ENCODE measurements at places on chromosomes 16 and 17. TPM values are rescaled to one million over a fixed set of nuclear protein-coding genes. Genes with fewer than 3 reads are reported as not detected.

Gene CCT6B
- 1.1 TPM for total RNA-seq

Gene OR2C1
- total RNA-seq, result not detected

Gene CD300LB
- not detected for total RNA-seq

DNA sequence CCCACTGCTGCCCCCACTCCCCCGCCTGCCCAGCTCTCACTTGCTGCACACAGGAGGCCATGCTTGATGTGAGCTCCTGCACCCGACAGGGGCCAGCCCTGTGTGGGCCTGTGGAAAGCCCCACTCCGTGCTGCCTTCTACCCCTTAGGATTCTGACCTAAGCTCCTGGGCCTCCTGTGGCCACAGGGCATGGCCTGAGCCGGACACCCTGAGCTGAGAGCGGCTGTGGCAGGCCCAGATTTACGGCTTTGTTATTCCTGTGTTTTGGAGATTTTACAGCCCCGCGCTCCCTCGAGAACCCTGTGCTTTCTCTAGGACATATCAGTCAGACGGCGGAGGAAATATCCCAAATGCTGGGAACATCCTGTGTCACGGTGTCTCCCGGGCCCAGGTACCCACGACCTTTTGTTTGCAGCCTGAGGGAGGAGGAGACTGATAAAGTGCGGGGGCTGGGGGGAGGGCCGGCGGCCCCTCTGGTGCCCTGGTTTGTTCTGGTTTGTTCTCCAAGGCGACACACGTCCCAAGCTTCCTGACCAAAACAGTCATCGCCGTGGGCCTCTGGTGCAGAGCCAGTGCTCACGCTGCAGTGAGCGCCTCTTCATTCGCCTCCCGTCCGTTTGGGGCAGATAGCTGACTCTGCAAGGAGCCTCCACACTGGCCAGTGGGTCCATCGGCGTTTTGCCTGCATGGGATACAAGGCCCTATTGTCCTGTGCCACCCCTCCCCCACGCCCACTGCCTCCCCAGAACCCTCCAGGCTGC is 363.4 kb downstream of the C16orf95 start:
- H3K27ac ChIP-seq, result no peak overlapping the region
- no peak for DNase-seq
- peaks cover 5% of the 10 kb centered on the region for H3K27me3 ChIP-seq
- peaks cover 19% of the 10 kb centered on the region for H3K4me1 ChIP-seq

- no peak for DNase-seq
- no peak overlapping the region for H3K4me3 ChIP-seq
- H3K36me3 ChIP-seq, result no peaks in the 10 kb centered on the region
- no peak overlapping the region for H3K27ac ChIP-seq
- H3K27me3 ChIP-seq, result no peaks in the 10 kb centered on the region
Observed at GRCh38 chr17:36936455-36937000, 747 bp upstream of the LHX1 start.

GRCh38 chr17:81906476-81907218 is 4.6 kb downstream of the PCYT2 start:
- H3K36me3 ChIP-seq, result peaks cover 13% of the 10 kb centered on the region
- H3K4me1 ChIP-seq, result peaks cover 8% of the 10 kb centered on the region
- H3K4me3 ChIP-seq, result no peak overlapping the region
- H3K27ac ChIP-seq, result no peak overlapping the region

DNA sequence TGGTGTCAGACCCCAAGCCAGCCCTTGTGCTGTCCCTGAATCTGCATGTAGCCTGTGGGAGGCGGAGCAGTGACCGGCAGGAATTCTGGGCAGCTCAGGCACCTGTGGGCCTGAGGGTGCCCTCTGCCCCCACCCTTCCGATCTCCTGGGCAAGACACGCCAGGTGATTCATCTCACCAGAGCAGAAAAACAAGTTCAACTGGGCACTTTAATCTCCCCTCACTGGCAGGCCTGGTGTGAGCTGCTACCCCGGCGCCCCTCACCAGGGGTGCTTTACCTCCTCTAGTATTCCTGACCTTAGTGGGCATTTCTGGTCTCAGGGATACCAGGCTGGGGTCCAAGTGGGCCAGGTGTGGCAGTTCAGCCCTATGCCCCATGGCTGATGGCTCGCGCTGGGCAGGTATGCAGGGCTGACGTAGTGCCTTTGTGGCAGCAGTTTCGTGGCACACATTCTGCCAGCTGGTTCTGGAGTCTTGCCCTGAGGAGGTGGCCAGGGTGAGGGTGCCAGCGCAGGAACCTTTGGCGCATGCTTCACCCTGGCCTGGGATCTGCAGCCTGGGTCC is 6.0 kb downstream of the ERBB2 start:
- no peaks in the 10 kb centered on the region for H3K27me3 ChIP-seq
- H3K4me1 ChIP-seq, result peaks cover 52% of the 10 kb centered on the region
- peak; percentile 60 for DNase-seq

DNA sequence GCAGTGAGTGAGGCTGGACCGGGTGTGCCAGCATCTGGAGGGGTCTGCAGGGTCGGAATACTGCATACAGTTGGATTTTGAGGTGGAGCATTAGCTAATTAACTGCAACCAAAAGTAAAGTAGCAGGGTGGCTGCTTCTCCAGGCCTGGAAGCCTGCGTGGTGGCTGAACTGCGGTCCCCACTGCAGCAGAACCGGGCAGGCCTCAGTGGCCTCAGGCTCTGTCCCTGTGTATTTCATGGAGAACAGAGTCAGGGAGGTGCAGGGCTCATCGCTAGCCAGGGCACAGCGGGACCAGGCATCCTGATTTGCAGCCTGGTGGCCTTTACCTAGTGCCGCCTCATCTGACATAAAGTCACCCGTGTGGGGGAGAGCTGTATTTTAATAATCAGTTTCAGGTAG is 131.9 kb downstream of the RPTOR start:
- H3K27ac ChIP-seq, result no peak overlapping the region
- no peaks in the 10 kb centered on the region for H3K36me3 ChIP-seq
- DNase-seq, result no peak
- H3K27me3 ChIP-seq, result no peaks in the 10 kb centered on the region
- H3K4me3 ChIP-seq, result no peak overlapping the region

DNA sequence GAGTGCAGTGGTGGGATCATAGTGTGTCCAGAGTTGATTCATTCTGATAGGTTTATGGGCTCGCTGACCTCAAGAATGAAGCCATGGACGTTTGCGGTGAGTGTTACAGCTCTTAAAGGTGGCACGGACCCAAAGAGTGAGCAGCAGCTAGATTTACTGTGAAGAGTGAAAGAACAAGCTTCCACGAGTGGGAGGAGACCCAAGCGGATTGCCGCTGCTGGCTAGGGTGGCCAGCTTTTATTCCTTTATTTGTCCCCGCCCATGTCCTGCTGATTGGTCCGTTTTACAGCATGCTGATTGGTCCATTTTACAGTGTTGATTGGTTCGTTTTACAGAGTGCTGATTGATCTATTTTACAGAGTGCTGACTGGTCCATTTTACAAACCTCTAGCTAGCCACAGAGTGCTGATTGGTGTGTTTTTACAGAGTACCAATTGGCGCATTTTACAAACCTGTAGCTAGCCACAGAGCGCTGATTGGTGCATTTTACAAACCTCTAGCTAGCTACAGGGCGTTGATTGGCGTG is 17.5 kb downstream of the CACNG4 start:
- H3K27me3 ChIP-seq, result peaks cover 20% of the 10 kb centered on the region
- peaks cover 28% of the 10 kb centered on the region for H3K4me1 ChIP-seq
- DNase-seq, result no peak
- no peak overlapping the region for H3K4me3 ChIP-seq

- H3K27me3 ChIP-seq, result no peaks in the 10 kb centered on the region
- no peak for DNase-seq
- H3K27ac ChIP-seq, result no peak overlapping the region
- no peaks in the 10 kb centered on the region for H3K4me1 ChIP-seq
Observed at GRCh38 chr16:35631261-35631945, 2172.0 kb downstream of the TP53TG3F start.

All from HCT116 (cell line).